ENCODE measurements at places on chromosomes 16 and 17. TPM values are rescaled to one million over a fixed set of nuclear protein-coding genes. Genes with fewer than 3 reads are reported as not detected.

Gene MEIOB
- total RNA-seq = 1.9 TPM

Gene BCAR1
- 61.8 TPM for total RNA-seq

Gene PPM1E
- total RNA-seq = 0.07 TPM

Gene CCL5
- 0.92 TPM for total RNA-seq

Gene STH
- total RNA-seq = not detected

Gene CARD14
- 0.17 TPM for total RNA-seq

Gene HSD17B1
- 0.75 TPM for total RNA-seq

Gene NPB
- total RNA-seq = 0.51 TPM

Data from A549 treated with CORT108297 at 1 μM for 4 hours (cell line).